T-cell (primary cell): ENCODE measurements at places on chromosomes 3 and 15. TPM values are rescaled to one million over a fixed set of nuclear protein-coding genes. Genes with fewer than 3 reads are reported as not detected.

DNA sequence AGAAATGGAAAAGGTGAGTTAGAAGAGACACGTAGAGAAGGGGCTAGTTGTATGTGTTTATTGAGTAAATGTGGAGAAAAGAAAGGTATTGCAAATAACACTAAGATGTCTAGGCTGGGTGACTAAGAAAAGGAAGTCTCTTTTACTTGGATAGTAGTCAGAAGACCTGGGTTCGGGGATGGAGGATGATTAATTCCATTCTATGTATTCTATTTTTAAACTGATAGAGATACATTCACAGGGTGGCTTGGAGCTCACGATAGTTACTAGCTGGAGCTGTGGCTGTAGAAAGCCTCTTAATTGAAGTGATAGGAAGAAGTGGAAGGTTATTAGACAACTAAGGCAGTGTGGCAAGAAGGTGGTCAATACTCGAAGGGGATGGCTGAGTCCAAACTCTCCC lies 65.9 kb upstream of the TNIK start:
- H3K27me3 ChIP-seq, result no peaks in the 10 kb centered on the region
- H3K4me3 ChIP-seq, result no peak overlapping the region
- no peak overlapping the region for H3K27ac ChIP-seq
- DNase-seq, result no peak

DNA sequence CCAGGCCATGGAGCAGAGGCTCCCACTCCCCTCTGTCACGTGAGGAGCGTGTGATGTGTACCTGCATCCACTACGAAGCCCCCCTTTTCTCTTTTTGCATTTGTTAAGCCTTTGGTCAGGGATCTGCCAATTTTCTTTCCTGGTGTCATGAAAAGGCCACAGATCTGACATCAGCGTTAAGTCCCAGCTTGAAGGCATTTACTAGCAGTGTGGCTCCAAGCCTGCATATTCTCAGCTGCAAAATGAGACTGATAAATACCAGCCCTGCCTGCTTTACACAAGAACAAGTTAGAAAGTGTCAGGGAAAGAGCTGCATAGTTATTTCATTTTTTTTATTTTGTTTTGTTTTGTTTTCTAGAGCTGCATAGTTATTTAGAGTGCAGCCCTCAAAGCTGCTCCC lies 2.3 kb upstream of the ANKRD63 start:
- H3K4me3 ChIP-seq, result no peak overlapping the region
- H3K4me1 ChIP-seq, result peaks cover 21% of the 10 kb centered on the region
- H3K27ac ChIP-seq, result no peak overlapping the region
- DNase-seq, result no peak
- H3K36me3 ChIP-seq, result peaks cover 30% of the 10 kb centered on the region
- H3K27me3 ChIP-seq, result peaks cover 29% of the 10 kb centered on the region

The LHFPL4 gene
- total RNA-seq, result not detected

The PLA2G4F gene
- not detected for total RNA-seq

The OR5K2 gene
- not detected for total RNA-seq

The LRRIQ4 gene
- total RNA-seq, result not detected

DNA sequence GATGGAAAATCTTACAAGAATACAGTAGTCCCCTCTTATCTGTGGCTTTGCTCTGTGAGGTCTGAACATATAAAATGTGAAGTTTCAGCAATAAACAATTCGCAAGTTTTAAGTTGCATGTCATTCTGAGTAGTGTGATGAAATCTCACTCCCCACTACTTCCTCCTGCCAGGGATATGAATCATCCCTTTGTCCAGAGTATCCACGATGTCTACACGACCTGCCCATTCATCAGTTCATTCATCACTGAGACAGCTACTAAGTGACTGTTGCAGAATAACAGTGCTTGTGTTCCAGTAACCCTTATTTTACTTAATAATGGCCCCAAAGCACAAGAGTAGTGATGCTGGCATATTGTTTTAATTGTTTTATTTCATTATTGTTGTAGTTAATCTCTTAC lies 489.2 kb upstream of the UBE2E2 start:
- H3K27me3 ChIP-seq, result no peaks in the 10 kb centered on the region
- no peaks in the 10 kb centered on the region for H3K36me3 ChIP-seq
- no peak overlapping the region for H3K27ac ChIP-seq
- no peak for DNase-seq
